ENCODE measurements at places on chromosomes 5 and 9. TPM values are rescaled to one million over a fixed set of nuclear protein-coding genes. Genes with fewer than 3 reads are reported as not detected.
A peak's percentile ranks its signal among the peaks of the same experiment; 100 is the strongest.

DNA sequence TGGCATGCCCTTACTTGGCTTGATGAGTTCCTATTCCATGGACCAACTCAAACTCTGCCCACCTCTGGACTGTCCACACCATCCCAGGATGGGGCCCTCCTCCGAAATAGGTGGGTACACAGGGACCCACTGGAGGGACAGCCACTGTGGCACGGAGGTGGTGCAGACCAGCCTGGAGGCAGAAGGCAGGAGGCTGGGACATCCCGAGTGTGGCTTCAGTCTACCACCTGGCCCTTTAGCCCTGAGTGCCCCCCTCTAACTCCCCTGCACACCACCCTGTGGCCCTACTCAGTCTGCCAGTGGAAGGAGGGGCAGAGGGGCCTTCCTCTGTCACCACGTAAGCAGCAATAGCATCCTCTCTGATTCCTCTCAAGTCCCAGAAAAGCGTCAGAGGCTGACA lies 3.7 kb downstream of the IL3 start:
- H3K27me3 ChIP-seq = no peaks in the 10 kb centered on the region
- no peak overlapping the region for H3K4me3 ChIP-seq
- DNase-seq = no peak
- no peaks in the 10 kb centered on the region for H3K4me1 ChIP-seq
- H3K36me3 ChIP-seq = no peaks in the 10 kb centered on the region

DNA sequence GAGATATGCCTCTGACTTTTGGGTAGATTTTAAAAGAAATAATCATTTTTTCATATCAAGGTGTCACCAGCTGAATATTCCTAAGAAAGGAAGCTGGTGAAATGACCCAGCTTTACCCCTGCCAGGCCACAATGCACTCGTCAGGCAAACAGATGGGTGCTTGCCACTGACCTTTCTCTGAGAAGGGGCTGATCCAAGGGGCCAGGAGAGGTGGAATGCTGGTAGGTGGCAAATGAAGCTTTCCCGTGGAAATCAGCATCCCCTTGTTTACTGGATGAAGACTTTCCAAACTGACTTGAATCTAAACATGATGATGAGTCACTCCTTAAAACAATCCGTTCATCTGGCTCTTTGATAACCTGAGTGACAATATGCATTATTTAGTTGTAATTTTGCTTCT lies 44.3 kb upstream of the PLPP6 start:
- H3K27ac ChIP-seq = no peak overlapping the region
- DNase-seq = no peak
- H3K4me3 ChIP-seq = no peak overlapping the region
- peaks cover 5% of the 10 kb centered on the region for H3K4me1 ChIP-seq
- no peaks in the 10 kb centered on the region for H3K36me3 ChIP-seq

GRCh38 chr9:128505414-128505765 lies 871 bp downstream of the GLE1 start:
- DNase-seq = no peak
- H3K4me1 ChIP-seq = peaks cover 26% of the 10 kb centered on the region
- peaks cover 16% of the 10 kb centered on the region for H3K36me3 ChIP-seq
- peak overlapping the region; percentile 78 for H3K27ac ChIP-seq

DNA sequence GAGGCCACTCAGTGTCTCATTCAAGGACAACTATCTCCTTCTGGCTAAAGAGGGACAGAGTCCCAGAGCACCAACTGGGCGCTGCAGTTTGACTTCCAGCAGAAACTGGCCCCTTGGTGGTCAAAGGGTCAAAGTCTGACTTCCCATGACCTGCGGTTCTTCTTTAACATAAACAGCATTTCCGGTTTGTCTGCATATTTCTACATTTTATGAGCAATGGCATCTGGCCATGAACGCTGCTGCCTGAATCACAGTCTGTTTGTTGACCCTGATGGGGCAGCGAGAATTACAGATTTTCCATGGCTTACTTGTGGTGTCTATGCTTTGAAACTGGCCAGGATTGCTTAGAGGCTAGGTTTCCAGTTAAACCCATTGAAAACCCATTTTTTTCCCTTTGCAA lies 1.3 kb downstream of the TNFSF15 start:
- H3K27ac ChIP-seq = no peak overlapping the region
- H3K4me3 ChIP-seq = no peak overlapping the region
- H3K36me3 ChIP-seq = no peaks in the 10 kb centered on the region
- no peaks in the 10 kb centered on the region for H3K27me3 ChIP-seq
- DNase-seq = no peak

DNA sequence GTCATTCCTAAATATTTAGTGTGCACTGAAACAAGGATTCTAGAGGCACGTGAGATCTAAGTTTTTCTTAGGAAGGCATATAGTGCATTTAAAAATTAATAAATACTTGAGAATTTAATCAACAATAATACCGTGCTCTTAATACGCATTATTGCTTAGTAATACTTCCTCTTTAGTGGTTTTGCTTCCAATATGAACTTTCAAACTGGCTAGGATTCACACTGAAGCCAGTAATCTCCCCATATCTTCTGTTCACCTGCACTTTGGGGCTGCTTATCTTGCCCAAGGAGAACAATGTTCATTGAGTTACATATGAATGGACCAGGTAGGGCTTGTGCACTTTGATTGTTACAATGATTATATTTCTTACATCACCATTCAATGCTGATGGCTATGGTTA lies 180.5 kb upstream of the RIOK2 start:
- H3K4me3 ChIP-seq = no peak overlapping the region
- DNase-seq = no peak
- no peaks in the 10 kb centered on the region for H3K4me1 ChIP-seq
- no peaks in the 10 kb centered on the region for H3K27me3 ChIP-seq

- no peak overlapping the region for H3K27ac ChIP-seq
- no peaks in the 10 kb centered on the region for H3K36me3 ChIP-seq
- H3K4me1 ChIP-seq = no peaks in the 10 kb centered on the region
- DNase-seq = no peak
Observed at GRCh38 chr5:161094411-161094810, 242.4 kb upstream of the ATP10B start.

DNA sequence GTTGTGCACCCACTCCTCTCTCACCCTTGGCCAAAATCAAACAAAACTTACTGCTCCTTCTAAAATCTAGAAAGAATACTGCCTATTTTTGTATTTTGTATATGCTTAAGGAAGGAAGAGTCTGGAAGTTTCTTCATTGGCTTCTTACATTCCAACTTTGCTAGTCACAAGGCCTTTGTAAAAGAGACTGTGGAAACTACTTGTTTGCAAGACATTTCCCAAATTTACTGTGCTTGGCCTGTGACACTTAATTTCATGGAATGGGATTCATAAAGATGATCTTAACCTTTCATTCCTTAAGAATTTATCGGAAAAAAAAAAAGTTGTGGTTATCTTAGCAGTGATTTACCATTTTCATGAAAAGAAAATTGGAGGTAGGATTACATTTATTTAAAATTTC lies 208.9 kb downstream of the VPS13A start:
- DNase-seq = no peak
- H3K4me1 ChIP-seq = no peaks in the 10 kb centered on the region
- no peaks in the 10 kb centered on the region for H3K36me3 ChIP-seq
- H3K27me3 ChIP-seq = no peaks in the 10 kb centered on the region
- no peak overlapping the region for H3K27ac ChIP-seq

DNA sequence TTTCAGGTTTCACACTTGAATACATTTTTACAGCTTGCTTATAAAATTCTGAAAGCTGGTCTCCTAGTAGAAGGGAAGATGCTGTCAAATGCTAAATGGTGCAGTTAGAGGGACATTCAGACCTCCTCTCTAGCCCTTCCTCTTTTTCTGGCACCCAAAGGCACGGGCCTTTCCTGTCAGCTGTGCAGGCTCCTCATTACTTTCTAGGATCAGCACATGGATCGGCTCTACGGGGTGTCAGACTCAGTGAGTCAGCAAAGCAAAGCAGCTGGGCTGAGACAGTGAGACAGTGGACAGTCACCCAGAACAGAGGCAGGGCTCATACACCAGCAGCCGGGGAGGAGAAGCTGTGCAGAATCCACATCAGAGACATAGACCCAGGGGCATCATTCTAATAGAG lies 80.0 kb upstream of the TNC start:
- no peak overlapping the region for H3K27ac ChIP-seq
- peaks cover 42% of the 10 kb centered on the region for H3K4me1 ChIP-seq
- no peak overlapping the region for H3K4me3 ChIP-seq
- H3K27me3 ChIP-seq = no peaks in the 10 kb centered on the region
- no peaks in the 10 kb centered on the region for H3K36me3 ChIP-seq

DNA sequence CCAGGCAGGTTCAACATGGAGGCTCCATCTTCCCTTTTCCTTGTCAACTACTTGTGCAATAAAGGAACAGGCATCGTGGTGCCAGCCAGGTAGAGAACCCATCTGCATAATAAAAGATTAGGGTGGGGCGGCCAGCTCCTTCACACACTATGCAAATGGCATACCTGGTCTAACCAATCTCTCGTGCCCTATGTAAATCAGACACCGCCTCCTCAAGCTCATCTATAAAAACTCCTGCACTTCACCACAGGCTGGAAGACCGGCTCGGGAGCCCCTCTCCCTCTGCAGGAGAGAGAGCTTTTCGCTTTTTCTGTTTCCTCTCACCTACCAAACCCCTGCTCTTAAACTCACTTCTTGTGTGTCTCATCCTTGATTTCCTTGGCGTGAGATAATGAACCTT lies 244.3 kb upstream of the PUM3 start:
- H3K36me3 ChIP-seq = no peaks in the 10 kb centered on the region
- no peak overlapping the region for H3K4me3 ChIP-seq
- H3K27me3 ChIP-seq = no peaks in the 10 kb centered on the region
- no peak overlapping the region for H3K27ac ChIP-seq
- H3K4me1 ChIP-seq = no peaks in the 10 kb centered on the region
- DNase-seq = no peak

PAEP gene
- total RNA-seq = not detected

IRX2 gene
- 3.7 TPM for total RNA-seq

GARIN3 gene
- total RNA-seq = not detected

All from vagina (tissue), 2 donors.